Sciatic nerve (tissue), 2 donors: ENCODE measurements at places on chromosomes 7 and 10. TPM values are rescaled to one million over a fixed set of nuclear protein-coding genes. Genes with fewer than 3 reads are reported as not detected.
A peak's percentile ranks its signal among the peaks of the same experiment; 100 is the strongest.

GRCh38 chr10:22599048-22599561 is 115.3 kb downstream of the PIP4K2A start:
- no peak for DNase-seq

GRCh38 chr10:112213836-112214235 is 30.3 kb upstream of the GPAM start:
- DNase-seq = no peak

The TAS2R41 gene
- not detected for total RNA-seq

GRCh38 chr7:133529861-133530260 is 277.0 kb downstream of the EXOC4 start:
- DNase-seq = no peak

- DNase-seq = no peak
Measured at GRCh38 chr10:123357421-123357930, 203.3 kb downstream of the BUB3 start.

DNA sequence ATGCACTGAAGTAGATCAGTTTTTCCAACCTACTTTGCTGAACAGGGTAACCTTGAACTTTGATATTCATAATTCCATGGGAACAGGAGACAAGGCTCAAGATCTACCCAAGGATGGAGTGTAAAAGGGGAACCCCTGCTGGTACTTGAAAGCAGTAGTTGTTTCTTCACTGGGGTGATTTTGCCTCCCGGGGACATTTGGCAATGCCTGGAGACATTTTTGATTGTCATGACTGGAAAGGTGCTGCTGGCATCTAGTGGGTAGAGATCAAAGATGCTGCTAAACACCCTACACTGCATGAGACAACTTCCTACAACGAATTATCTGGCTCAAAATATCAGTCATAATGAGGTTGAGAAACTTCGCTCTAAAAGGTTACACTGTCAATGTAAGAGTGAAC is 214.8 kb upstream of the CTBP2 start:
- DNase-seq = no peak

- DNase-seq = no peak
Measured at GRCh38 chr10:33498391-33498891, 164.0 kb upstream of the NRP1 start.

The ZNF804B gene
- not detected for total RNA-seq

DNA sequence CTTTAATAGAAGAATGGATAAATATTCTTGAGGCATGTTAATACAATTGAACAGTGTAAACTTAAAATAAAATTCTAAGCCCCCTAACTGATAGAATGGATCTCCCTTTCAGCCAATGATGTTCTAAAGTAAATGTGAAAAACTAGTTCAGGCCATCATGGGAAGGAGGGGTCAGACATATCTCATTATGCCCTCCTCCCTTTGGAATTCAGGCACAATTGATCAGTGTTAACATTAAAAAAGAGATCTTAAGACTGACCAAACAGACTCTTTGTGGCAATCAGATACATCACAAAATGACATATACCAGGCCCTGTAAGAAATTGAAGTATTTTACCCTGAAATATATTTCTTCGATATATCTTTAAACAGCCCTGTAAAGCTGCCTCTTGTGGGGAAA is 683.0 kb upstream of the LRRTM3 start:
- DNase-seq = no peak

DNA sequence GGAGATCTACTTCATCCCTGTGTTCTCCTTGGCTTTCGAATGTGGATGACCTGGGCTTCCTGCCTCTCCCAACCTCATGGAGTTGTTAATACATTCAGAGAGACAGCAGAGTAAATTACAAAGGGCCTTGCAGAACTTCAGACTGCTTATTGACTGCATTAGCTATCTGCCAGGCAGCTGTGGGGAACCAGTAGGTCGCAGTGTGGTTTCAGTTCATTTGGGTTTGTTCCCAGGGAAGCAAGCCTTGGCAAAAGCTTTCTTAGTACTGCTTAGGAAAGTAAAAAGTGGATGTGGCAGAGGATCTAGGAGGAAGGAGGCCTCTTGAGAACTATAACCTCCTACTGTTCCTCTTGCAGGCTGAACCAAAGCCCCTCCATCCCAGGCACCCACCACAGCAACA is 9.2 kb downstream of the NPFFR1 start:
- DNase-seq = peak; percentile 67

GRCh38 chr7:94060752-94061151 is 56.6 kb upstream of the BET1 start:
- no peak for DNase-seq

DNA sequence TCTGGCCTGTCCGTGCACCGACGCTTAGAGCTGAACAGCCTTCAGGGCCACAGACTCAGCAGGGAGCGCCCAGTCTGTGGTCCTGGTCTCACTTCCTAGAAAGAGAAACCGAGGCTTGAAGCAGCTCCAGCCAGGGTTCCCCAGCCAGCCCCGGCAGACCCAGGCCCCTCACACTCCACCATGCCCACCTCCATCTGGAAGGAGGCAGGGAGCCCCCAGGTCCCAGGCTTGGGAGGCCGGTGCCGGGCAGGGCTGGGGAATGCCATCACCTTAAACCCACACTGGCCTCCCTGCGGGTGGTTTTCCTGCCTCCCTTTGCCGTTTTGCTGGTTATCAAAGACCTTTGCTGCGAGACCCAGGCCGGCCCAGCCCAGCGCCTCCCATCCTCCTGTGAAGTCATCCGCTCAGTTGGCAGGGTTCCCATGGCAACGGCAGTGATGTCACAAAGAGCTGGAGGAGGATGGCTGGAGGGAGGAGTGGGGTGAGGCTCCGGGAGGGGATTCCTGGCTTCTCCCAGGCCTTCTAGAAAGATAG is 24.0 kb downstream of the ELFN1 start:
- DNase-seq = peak; percentile 57

GRCh38 chr10:50993771-50994251 is 80.5 kb upstream of the PRKG1 start:
- DNase-seq = no peak

DNA sequence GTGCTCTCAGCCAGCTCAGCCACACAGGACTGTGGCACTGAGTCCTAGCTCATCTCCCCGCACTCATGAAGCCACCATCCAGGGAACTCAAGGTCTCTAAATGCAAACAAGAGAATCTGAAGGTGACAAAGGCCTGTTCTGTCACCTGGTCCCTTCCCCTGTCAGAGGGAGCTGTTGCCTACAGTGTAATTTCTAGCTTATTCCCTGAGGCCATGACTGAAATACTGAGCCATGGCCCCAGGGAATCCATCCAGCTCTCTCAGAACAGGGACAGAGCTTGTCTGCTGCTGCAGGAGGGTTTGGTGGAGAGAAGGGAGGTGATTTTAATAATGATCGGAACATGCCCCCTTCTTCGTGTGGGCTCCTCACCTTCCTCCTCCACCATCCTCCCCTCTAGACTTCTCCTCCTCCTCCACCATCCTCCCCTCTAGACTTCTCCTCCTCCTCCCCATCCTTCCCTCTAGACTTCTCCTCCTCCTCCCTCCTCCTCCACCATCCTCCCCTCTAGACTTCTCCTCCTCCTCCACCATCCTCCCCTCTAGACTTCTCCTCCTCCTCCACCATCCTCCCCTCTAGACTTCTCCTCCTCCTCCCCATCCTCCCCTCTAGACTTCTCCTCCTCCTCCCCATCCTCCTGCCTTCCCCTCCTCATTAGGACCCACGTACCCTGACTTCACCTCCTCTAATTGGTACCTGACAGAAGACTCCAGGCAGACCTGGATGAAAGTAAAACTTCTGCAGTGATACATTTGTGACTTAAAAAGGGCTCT is 338.0 kb upstream of the MKI67 start:
- DNase-seq = peak; percentile 67
